Right ventricle myocardium inferior (tissue), 1 donor: ENCODE measurements at places on chromosomes 5 and 9.

GRCh38 chr5:137075163-137075970 lies 423.8 kb downstream of the SPOCK1 start:
- DNase-seq, result no peak

DNA sequence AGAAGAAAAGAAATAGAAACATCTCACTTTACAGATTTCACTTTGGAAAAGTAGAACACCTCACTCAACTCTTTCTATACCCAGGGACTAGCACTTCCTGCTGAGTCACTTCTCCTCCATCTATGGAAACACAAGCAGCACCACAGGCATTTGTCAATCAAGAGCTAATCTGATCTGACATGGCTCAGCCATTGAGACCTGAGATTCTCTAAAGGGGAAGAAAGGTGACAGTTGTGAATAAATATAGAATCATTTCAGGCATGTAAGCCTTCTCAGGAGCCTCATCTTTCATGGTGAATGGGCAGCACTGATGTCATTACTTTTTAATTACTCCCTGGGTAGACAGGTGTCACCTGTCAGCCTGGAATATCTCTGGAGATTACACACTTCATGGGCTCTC lies 559.8 kb downstream of the HINT1 start:
- DNase-seq, result no peak

GRCh38 chr9:121671612-121672155 lies 20.2 kb downstream of the DAB2IP start:
- no peak for DNase-seq

DNA sequence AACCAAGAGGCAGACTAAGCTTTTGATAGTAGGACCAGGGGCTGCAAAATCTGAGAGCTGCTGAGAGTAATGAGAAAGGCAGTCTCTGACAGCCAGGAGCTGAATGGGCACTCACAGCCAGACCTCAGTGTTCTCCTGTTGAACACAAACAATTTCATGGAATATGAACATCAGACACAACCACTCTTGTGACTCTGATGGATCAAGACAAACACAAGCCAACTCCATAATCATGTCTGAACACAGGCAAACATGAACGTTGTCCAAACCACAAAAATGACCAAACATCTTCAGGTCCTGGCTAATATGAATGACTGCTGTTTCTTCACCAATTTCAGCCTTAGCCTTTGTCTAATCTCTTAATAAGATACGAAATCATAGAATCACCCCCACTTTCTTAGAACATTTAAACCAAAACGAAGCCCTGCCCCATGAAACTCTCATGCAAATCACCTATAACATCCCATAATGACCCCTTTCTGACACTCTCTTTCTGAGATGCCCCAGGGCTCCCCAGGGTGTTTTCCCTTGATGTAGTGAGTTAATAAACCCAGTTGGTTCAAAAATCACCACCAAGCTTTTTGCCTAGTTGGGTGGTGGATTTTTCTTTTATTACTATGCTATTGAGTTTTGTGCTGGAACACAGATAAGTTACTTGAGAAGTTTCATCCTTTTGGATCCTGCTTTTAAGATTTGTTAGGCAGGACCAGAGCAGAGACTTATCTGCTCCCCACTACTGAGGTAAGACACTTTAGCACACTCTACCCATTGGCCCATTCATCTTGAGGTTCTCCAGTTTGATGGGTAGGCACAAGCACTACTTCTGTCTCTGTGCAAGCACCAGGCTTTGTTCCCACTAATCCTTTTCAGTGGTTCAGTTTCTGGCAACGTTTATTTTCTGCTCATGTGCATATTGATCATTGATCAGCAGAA lies 5.9 kb upstream of the ERAP2 start:
- DNase-seq, result no peak

GRCh38 chr9:86500031-86500430 lies 145.8 kb upstream of the TUT7 start:
- no peak for DNase-seq

GRCh38 chr5:12016159-12016746 lies 112.0 kb upstream of the CTNND2 start:
- no peak for DNase-seq

DNA sequence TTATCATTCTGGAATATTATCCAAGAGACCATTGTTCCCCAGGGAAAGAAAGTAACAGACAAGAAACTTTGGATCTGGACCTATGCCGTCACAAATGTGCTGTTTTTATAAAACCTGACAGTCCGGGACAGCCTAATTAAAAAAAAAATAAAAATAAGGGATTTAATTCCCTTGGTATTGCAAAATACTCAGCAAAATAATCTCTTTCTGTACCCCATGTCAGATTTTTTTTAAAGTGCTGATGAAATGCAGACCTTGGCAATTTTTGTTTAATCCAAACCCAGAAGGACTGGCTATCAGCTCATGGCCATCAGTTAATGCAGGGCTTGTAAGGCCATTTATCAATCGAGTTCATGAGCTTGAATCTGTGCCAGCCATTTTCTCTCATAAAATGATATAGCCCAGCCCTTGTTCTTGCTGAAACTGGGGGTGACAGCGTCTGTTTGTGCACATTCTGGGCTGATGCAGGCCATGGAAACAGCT lies 162.7 kb upstream of the S1PR3 start:
- DNase-seq, result no peak

DNA sequence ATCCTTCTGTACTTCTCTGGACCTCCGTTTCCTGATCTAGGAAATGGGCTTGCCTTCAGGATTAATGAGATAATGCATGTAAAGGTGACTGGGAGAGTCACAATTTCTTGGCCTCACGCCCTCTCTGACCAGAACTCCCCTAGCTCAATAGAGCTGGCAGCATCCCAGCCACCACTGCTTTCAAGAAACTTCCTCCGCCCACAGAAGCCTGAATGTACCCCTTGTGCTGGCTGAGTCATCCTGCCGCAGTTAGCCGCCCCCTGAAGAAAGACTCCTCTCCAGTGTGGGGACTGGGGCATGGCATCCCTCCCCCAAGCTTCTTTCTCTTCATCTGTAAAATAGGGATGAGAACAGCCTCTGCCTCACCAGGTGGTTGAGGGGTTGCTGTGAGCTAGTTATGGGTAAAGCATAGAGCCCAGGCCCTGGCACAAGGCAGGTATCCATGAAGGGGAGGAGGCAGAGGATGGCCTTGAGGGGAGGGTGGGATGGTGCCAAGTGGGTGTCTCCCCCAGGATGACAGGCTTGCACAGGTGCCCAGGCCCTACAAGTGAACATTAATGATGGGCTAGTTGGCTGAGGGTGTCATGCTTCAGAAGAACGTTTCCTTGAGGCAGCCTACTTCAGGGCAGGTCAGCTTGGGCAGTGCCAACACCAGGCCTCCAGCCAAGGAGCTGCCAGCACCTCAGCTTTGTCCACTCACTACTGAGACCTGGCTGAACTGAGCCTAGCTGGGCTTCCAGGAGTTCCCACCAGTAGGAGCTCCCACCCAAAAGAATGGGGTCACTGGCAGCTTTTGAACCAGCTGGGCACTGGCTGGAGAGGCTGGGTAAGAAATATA lies 3.4 kb downstream of the PDLIM4 start:
- no peak for DNase-seq

- no peak for DNase-seq
Measured at GRCh38 chr5:8907168-8907868, 638.6 kb downstream of the SEMA5A start.

GRCh38 chr5:1545126-1545804 lies 21.5 kb upstream of the LPCAT1 start:
- DNase-seq, result no peak

GRCh38 chr5:149260761-149261160 lies 10.9 kb upstream of the AFAP1L1 start:
- no peak for DNase-seq

DNA sequence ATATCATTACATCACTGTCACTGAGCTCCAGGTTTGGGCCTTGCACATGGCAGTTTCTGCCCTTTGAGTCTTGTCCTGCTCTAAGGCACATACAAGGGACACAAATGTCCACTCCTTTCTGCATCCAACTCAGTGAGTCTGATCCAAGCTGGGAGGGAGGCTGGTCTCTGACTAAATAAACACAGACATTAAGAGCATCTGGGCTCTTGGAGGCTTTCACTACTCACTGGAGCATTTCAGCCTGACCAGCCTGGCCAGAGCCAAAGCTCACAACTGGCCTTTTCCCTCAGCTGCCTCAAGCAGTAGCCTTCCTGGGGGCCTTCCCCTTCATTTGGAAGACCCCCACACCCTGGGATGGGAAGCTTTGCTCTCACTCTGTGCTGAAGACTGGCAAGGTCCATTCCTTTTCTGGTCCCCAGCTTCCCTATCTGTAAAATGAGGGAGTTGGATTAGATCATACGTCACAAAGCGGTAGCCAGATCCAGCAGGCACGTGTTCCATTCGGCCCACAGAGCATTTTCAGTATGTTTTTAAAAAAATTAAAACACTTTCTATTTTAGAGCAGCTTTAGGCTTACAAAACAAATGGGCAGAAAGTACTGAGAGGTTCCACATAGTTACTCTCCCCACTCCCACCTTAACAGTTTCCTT lies 58.6 kb upstream of the XPA start:
- no peak for DNase-seq

DNA sequence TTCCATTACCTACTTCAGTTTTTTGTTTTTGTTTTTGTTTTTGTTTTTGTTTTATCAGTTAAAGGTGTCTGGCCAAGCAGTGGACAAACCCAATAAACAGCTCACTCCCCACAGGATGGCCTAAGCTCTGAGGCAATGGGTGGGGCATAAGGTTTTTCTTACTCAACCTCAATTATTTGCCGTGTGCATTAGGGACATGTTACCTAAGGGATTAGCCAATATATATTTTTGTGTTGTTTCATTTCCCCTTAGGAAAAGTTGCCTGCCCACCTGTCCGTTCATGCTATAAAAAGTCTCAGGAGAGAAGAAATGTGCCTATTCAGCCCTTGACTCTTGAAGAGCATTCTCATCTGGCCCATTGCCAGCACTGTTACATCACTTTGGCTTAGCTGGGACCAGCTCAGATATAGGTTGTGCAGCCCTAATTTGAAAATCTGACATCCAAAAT lies 7.3 kb downstream of the SH3RF2 start:
- no peak for DNase-seq

DNA sequence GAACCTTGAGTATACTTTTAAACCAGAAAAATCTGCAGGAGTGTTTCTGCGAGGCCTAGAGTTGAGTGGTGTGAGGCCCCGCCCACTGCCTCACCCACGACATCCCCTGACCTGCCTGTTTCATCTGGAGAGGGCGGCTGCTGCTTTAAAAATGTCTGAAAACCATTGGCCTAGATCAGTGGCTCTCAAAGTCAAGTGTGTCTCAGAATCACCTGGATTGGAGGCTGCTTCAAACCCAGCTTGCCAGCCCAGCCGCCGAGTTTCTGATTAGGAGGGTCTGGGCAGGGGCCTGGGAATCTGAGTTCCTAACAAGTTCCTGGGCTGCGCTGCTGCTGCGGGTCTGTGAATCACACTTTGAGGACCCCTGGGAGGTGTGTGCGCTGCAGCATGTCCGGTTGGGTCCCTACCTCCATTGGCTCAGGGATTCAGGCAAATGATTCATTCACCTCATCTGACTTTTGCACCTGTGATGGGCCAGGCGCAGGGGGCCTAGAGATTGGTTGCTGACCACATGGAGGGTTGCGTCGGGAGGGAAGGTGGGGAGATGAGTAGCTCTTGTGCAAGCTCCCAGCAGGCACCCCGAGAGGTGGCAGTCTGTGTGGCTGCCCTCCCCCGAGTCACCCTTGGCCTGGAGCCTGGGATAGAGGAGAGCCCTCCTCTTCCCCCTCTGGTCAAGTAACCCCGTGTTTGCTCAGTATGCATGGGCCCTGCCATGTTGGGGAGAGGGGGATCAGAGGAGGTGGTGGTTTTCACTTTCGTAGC lies 27.6 kb upstream of the HMCN2 start:
- DNase-seq, result no peak

- DNase-seq, result no peak
Measured at GRCh38 chr5:76230711-76231285, 147.6 kb downstream of the SV2C start.

- no peak for DNase-seq
Measured at GRCh38 chr9:123164285-123164684, 104.1 kb downstream of the STRBP start.

DNA sequence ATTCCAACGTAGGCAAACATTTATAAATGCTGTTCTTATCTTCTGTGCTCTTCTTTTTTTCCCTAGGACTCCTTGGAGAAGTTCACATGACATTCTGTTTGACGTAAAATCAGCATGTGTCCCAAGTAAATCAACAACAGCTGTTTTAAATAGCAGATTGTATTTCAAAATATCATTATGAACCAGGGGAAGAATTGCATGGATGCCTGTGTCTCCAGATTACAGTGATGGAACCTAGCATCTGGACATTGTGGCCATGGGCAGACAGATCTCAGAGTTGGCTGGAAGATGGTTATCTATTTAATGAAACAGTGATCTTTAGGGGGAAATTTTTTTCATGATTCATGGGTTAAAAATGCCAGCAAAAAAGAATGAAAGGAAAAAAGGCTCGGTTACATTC lies 222.0 kb downstream of the MAN2A1 start:
- DNase-seq, result no peak

DNA sequence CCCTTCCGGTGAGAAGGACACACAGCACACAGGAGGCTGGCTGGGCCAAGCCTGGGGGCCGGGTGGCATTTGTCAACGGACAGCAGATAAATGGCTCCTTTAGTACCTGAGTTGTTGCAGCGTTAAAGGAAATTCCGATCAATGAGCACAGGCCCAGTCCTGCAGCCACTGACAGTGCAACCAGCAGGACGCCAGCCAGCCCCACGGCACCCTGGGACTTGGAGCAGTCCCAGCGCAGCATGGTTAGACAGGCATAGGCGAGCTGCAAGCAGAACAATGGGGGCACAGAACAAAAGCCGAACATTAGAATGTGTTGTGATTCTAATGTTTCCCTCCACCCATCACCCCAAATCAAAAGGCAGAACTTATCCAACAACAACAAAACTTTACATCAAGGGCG lies 39.3 kb downstream of the PTCH1 start:
- DNase-seq, result no peak

GRCh38 chr5:95861864-95862561 lies 39.5 kb upstream of the GLRX start:
- no peak for DNase-seq

GRCh38 chr5:10707198-10708142 lies 53.6 kb downstream of the DAP start:
- DNase-seq, result no peak

GRCh38 chr5:123805300-123805699 lies 293.3 kb downstream of the CSNK1G3 start:
- no peak for DNase-seq

- DNase-seq, result no peak
Measured at GRCh38 chr9:2066312-2067273, 51.4 kb downstream of the SMARCA2 start.

DNA sequence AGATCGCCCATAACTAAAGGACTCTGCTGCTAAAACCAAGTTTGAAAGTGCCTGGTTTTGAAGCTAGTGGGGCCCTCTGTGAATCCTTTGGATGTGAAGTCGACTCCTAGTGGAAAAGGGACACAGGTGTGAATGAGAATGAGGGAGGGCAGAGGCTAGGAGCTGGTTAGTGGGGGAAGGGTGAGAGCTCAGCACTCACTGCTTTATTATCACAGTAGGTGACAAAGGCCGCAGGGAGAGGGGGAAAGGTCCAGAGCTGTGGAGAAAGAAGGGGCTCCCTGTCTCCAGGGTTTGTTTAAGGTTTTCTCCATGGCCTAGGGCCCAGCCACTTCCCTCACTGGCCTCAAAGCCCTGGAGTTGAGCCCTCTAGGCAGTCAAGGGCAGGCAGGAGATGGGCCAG lies 3.5 kb downstream of the HDHD3 start:
- DNase-seq, result no peak
